Sigmoid colon (tissue), 7 donors: ENCODE measurements at places on chromosomes 2 and 18. TPM values are rescaled to one million over a fixed set of nuclear protein-coding genes. Genes with fewer than 3 reads are reported as not detected.

GRCh38 chr18:77100751-77101355, 31.7 kb downstream of the MBP start:
- no peak for DNase-seq

Gene SPP2
- not detected for total RNA-seq

Gene GPR35
- 4.5 TPM for total RNA-seq

Gene TMEM169
- total RNA-seq, result 0.82 TPM

DNA sequence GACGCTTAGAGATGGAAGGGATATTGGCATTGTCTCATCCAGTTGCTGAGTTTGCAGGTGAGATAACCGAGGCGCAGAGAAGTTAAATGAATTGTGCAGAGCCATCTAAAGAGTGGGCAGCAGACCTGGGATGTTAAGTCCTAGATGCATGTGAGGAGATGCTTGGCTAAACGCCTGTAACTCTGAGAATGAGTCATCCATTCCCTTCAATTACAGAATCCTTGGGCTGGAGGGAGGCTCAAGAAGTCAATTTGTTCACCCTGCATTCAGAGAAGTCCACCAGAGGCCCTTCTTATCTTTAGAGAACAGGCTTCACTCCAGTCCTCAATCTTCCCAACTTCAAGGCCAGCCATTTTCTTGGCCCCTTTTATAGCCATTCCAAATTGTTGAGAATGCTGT, 1.6 kb downstream of the EHD3 start:
- no peak for DNase-seq

DNA sequence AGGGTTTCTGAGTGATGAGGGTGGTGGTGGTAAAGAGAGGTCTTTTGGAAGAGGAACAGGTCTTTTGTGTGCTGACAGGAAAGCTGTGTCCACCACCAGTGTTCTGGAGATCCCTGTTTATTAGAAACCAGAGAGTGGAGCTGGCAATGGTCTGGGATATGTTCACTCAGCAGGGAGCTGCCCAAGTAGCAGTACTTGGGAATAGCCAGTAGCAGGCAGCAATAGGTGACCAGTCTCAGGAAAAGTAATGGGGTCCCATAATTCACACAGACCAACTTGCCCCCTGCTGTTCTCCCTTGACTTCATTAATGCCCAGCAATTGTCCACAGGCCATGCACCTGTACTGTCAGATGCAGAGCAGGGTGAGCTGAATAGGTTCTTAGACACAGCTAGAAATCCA, 1.8 kb downstream of the TSPYL6 start:
- DNase-seq, result no peak

Gene ANKRD29
- total RNA-seq, result 31.0 TPM

GRCh38 chr2:119006441-119006840, 64.4 kb downstream of the MARCO start:
- DNase-seq, result no peak

DNA sequence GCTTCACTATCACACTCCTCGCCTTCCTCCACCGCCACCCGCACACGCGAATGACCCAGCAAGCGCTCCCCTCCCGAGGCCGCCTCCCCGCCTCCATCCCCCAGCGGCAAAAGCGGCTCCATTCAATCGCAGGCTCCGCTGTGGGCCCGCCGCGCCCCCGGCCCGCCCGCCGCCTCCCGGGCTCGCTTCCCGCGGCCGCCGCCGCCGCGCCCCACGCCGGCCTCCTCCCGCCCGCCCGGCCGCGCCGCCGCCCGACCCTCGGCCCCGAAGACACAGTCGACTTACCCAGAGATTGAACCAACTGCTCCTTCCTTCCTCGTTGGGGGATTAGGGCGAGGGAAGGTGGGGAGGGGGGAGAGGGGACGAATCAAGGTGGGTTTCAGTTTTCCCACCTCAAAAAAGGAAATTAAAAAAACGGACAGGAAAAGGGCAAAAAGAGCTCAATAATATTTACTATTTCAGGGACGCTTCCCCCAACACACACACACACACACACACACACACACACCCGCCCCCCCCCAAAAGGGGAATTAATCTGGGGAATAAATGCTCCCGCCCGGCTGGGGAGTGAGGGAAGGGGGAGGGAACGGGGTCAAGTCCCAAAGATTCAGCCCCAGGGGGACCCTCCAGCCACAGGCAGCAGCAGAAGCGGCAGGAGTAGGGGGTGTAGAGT, 743 bp downstream of the XPO1 start:
- DNase-seq, result no peak

DNA sequence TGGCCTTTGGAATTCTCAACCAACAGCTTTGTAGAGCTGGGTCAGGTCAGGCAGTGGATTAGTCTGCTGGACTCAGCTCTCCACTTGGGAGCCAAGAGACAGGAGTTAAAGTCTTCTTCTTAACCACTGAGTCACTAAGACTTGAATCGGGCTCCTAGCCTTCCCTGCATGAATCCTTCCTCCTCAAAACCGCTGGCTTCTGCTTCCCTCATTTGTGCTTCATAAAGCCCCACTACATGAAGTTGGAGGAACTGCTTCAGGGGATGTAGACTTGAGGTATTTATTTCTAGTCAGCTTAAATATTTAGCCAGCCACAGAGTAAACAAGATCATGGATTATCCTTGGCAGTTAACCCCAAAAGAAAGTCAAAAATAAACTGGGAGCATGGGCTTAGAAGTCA, 536.3 kb upstream of the TNP1 start:
- no peak for DNase-seq

GRCh38 chr2:61411109-61411508, 59.8 kb downstream of the USP34 start:
- DNase-seq, result no peak

GRCh38 chr2:219408631-219409030, 9.5 kb upstream of the DES start:
- DNase-seq, result peak; percentile 92

DNA sequence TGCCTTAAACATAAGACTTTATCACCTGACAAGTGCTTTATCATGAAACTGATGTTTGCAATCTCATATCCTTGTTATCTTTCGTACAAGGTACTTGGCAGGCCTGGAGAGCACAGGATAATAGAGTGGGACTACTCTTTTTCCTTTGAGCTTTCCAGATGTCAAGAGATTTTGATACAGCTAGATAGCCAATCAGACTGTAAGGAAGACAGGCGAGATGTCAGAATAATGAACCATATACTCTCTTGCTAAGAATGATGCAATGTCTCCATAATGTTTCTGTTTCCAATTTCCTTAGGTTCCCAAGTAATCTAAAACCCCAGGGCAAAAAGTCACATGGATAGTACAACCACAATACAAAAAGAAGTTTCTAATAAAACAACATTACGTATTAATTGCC, 313.1 kb downstream of the PDE11A start:
- no peak for DNase-seq

- no peak for DNase-seq
These were observed 8.2 kb upstream of the ACADL start for GRCh38 chr2:210233487-210233886.

DNA sequence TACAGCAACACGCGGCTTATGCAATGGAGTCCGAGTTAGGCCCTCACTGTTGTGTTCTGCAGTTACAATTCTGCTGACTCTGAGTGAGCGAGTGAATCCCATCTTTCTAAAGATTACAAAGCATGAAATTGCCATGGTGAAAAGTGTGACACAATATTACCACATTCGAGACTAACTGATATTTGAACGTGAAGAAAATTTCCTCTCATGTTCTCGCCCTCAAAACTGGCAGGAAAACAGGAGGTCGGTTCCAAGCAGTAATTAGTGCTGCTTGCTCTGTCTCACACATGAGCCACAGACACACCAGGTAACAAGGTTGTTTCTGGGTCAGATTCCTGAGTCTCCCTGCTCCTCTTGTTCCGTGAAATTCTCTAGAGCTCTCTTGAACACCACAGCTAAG, 93.7 kb upstream of the RIOK3 start:
- no peak for DNase-seq

DNA sequence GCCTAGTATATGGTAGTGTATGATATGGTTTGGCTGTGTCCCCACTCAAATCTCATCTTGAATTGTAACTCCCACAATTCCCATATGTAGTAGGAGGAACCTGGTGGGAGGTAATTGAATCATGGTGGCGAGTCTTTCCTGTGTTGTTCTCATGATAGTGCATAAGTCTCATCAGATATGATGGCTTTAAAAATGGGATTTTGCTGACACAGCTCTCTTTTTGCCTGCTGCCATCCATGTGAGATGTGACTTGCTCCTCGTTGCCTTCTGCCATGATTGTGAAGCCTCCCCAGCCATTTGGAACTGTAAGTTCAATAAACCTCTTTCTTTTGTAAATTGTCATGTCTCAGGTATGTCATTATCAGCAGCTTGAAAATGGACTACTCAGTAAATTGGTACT, 9.5 kb upstream of the SCN1A start:
- DNase-seq, result no peak

Gene CLEC4F
- not detected for total RNA-seq

DNA sequence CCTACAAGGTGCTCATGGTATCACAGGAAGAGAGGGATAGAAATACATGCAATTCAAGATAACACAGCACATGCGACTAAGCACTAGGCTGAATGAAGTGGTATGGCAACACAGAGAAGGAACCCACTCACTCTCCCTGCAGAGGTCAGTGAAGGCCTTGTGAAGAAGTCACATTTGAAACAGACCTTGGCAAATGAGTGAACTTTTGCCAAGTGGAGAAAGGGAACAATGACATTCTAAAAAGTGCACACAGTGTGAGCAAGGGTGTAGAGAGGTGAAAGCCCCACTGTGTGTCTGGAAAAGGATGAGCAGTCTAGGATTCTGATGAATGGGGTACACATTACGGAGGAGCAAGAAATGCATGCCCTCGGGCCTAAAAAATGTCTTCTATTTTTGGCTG, 23.3 kb downstream of the KLF7 start:
- no peak for DNase-seq

GRCh38 chr2:181165199-181165868, 184.9 kb downstream of the UBE2E3 start:
- DNase-seq, result no peak

DNA sequence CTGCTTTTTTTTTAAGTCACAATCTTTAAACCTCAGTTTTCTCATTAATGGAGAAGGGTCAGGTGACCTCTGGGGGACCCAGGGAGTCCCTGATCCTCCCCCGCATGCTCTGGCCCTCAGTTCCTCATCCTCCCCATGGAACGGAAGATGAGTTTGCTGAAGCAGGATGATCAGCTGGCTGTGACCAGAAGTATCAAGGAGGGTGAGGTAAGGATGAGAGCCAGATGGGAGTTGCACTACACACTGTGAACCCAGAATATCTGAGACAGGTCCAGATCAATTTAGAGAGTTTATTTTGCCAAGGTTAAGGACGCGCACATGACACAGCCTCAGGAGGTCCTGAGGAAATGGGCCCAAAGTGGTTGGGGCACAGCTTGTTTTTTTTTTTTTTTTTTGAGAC, 3.8 kb downstream of the CATIP start:
- DNase-seq, result no peak

Gene UCN
- 0.71 TPM for total RNA-seq

- DNase-seq, result no peak
These were observed 87.5 kb upstream of the CTAGE1 start for GRCh38 chr18:22505141-22505591.

Gene KHK
- total RNA-seq, result 3.6 TPM

- DNase-seq, result peak; percentile 76
These were observed 44.5 kb downstream of the SPTBN1 start for GRCh38 chr2:54500404-54501205.

Gene PAIP2B
- total RNA-seq, result 12.5 TPM

Gene GYPC
- total RNA-seq, result 93.5 TPM

Gene ZNF2
- total RNA-seq, result 3.6 TPM

DNA sequence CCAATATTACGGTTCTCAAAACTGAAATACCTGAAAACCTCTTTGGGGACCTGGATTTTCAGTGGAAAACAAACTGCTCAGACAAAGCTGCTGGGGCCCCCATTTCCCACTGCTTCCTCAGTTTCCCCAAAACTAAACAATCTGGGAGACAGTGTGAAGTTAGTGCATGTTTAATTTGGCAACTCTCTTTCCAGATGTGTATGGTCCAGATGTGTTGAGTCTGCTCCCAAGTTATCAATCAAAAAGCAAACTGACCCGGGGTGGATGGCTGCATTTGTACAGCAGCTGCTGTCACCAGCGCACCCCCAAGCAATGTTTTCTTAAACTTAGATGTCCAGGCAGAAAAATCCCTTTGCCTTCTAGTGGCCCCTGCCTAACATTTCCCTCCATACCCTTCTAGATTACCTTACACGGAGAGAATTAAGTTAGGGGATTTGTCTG, 136.9 kb downstream of the COPS8 start:
- DNase-seq, result no peak

- no peak for DNase-seq
These were observed 54.3 kb upstream of the COL3A1 start for GRCh38 chr2:188919824-188920223.

- no peak for DNase-seq
These were observed 131.4 kb upstream of the DNMT3A start for GRCh38 chr2:25473131-25473530.

DNA sequence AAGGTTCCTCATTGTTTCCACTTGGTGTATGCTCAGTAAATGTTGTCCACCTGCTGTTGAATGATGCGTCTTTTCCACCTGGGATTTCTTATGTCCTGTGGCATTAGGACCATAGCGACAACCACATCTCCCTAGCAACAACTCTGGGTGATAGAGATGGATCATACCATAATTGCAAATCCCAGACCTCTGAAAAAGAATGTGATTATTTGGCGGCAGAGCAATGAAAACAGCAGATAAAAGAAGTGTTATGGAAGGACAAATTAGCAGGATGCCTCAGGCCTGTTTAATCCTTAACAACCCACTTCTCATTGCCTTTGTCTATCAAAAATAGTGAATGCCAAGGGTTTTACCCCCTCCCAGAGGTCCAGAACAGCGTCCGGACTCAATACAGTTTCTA, 278.9 kb downstream of the TSN start:
- DNase-seq, result no peak

- DNase-seq, result no peak
These were observed 130.1 kb upstream of the CDH20 start for GRCh38 chr18:61203151-61203550.

Gene IL36A
- not detected for total RNA-seq

Gene SLC30A3
- 0.28 TPM for total RNA-seq

GRCh38 chr18:72114801-72115594, 429.1 kb downstream of the CBLN2 start:
- no peak for DNase-seq

GRCh38 chr2:48066000-48066399, 159.7 kb upstream of the FBXO11 start:
- no peak for DNase-seq

DNA sequence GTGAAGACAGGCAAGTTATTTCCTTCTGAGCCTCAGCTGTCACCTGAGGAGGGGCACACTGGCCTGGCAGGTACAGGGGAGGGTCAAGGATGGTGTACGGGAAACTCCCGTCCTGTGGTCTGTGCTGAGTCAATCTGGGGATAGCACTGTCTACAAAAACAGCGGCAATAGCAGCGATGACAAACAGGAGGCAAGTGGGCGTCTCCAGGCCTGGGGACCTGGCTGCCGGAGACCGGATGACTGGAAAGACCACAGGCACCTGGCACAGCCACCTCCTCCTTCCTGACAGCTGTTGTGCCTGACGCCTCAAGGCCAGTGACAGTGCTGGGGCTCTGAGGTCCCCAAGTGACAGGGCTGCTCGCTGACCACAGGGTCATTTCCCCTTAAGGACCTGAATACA, 202.1 kb upstream of the HS6ST1 start:
- DNase-seq, result no peak

GRCh38 chr18:51229328-51229727, 31.8 kb upstream of the MEX3C start:
- no peak for DNase-seq

Gene CTNNA2
- 3.8 TPM for total RNA-seq

GRCh38 chr2:232137356-232138147, 176.0 kb downstream of the DIS3L2 start:
- DNase-seq, result no peak
